ELR (cell line): ENCODE measurements at places on chromosomes 16 and 17.

DNA sequence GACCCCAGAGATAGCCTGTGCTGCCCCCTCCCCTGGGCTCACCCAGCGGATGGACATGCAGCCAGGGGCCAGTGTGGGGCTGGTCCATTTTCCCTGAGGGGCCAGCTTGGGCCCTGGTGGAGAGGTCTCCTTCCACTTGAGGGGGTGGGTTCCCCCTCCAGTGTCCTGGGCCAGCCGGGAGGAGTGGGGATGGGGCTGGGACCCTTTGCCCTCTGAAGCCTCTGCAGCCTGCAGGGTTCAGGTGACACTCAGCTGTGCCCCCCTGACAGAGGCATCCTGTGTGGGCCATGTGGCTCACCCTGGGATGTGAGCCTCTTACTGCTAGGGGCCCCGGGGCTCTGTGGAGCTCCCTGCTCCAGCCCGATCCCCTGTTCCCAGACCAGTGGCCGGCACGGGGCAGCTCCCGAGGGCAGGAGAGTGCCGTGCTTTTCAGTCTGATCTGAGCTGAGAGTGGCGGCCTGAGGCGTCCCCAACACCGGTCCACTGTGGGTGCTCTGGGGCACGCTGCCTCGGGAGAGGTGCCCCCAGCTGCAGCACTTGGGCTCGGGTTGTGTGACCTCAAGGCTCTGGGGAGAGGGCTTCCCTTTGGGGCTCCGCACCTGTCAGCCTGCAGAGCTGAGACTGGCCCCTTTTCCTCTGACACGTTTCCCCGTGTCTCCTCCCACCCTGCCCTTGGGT is 439 bp upstream of the GNG13 start:
- DNase-seq = peak; percentile 31

- DNase-seq = no peak
These were observed 143.7 kb downstream of the PMP22 start for GRCh38 chr17:15121426-15121825.

- DNase-seq = no peak
These were observed 5.7 kb upstream of the ZNF469 start for GRCh38 chr16:88376835-88377726.

- no peak for DNase-seq
These were observed 9.7 kb upstream of the ITGB3 start for GRCh38 chr17:47243737-47244598.

- no peak for DNase-seq
These were observed 1.5 kb upstream of the KIF19 start for GRCh38 chr17:74324521-74324920.

DNA sequence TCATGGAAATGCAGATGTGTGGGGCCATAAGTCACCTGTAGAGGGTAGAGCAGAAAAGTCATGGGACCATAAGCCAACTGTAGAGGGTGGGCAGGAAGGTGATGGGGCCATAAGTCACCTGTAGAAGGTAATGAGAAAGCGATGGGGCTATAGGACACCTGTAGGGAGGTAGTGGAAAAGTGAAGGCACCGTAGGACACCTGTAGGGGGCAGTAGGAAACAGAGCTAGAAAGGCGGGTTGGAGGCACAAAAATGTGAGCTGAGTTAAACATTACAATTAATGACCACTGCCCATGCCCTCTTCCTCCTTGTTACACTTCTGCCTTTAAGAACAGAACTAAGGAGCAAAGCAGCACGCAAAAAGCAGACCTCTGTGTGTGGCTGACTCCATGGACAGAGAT is 150.1 kb downstream of the SHISA6 start:
- DNase-seq = no peak

GRCh38 chr16:4767872-4768548 is 1.0 kb upstream of the ZNF500 start:
- peak; percentile 36 for DNase-seq

DNA sequence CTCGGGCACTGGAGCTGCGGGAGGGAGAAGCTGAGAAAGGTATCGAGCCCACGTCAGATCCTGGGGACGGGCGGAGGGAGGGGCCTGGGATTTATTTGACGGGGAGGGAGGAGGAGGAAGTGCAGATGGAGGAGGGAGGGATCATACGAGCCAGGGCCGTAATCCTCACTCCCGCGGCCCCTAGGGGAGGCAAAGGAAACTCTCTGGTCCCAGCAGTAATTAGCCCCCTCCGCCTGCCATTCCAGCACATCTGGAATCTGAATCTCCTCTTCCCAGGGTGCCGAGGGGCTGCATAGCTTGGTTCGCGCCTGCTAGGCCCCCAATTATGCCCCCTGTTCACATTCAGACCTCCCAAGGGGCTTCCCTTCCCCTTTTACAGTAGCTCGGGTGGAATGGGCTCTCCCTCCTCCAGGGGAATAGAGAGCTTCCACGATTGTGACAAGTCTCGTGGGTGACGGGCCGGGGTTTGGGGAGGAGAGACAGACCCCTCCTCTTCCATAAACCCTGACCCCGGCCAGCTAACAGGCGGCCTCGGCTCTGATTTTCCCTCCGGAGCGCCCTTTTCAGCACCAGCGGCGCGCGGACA is at the start of gene SEZ6L2:
TSS of gene SEZ6L2 (minus strand) at position 35 of the 586 bp plus-strand sequence. CDS start 531 bp downstream, outside the sequence.
- DNase-seq = peak; percentile 94

DNA sequence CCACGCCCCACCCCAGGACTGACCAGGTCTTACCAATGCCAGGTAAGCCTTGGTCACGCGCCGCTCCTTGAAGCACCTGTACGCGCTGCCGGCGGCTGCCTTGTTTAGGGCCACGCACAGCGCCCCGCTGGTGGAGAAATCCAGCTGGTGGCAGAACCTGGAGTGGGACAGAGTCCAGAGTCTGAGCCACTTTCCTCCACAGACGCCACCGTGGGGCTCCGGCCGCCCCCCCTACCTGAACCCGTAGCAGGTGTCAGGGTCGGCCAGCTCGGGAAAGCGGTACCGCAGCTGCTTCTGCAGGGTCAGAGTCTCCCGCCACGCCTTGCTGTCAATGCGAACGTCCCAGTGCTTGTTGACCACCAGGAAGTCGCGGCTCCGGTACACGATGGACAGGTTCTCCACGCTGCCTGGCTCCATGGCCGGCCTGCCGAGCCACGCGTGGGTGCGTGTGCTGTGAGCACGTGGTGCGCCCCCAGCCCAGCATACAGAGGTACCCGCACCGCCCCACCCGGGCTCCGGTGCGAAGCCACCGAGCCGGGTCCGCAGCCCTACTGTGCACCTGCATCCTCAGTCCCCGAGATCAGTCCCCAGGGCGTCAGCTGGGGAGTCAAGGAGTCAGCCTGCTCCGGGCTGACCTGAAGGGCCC is 737 bp downstream of the RPUSD1 start:
- no peak for DNase-seq

GRCh38 chr17:41920580-41920955 is 1.8 kb upstream of the ACLY start:
- no peak for DNase-seq

DNA sequence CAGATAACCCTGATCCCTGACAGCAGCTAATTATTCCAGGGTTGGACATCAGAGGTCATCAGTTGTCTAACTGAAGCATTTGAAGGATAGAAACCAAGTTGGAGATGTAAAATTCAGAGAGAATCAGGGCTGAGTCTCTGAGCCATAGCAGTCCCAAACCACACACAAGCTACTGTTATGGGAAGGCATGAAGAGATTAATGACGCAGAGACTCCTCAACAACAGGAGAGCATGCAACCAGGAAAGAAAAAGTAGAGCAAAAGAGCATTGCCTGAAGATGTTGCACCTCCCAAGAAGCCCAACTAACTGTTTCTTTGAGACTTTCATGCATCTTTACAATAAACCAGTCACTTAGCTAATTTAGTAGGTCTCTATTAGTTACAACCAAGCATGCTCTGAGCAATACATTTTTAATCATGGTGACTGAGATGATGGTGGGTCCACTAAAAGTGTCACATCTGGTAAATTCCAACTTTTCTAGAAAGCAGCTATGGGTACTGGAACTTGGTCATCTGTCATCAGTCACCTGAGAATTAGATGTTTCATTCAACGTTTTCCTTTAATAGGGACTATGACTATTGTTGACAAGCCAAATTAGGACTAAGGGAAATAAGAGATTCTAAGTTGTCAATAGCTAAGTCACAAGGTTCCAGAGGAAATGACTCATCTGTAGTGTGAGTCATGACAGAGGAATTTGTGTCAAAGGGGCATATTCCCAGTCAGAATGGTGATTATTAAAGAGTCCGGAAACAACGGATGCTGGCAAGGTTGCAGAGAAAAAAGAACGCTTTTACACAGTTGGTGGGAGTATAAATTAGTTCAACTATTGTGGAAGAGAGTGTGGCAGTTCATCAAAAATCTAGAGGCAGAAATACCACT is 239.8 kb downstream of the CHD9NB start:
- DNase-seq = peak; percentile 72

GRCh38 chr17:45906927-45907622 is 12.7 kb downstream of the MAPT start:
- no peak for DNase-seq

- no peak for DNase-seq
These were observed 80.2 kb downstream of the CACNG1 start for GRCh38 chr17:67124450-67125148.

DNA sequence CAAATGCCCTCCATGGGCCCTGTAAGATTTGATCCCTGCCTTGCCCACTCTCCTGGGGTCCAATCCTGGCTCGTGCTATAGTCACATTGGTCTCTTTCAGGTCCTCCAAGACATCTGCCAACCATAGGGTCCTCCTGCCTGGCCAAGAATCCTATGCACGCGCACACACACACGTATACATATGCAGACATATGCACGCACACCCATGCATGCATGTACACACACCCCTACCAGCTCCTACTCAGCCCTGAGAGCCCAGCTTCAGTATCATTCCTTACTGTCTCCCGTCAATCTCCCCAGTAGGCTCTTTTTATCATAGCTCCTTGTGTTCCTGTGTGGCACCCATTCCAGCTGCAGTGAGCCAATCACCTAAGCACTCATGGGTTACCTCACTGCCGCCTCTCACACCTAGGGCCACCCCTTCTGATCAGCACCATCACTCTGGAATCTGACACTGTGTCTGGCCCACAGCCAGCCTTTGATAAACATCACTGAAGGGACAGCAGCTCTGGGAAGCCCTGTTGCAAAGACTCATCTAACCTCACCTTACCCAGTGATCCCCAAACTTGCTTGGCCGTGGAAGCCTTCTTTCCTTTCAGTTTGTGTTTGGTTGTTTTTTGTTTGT is 7.9 kb upstream of the DNAH17 start:
- DNase-seq = no peak
